ENCODE measurements at places on chromosomes 7 and 10.
A peak's percentile ranks its signal among the peaks of the same experiment; 100 is the strongest.

DNA sequence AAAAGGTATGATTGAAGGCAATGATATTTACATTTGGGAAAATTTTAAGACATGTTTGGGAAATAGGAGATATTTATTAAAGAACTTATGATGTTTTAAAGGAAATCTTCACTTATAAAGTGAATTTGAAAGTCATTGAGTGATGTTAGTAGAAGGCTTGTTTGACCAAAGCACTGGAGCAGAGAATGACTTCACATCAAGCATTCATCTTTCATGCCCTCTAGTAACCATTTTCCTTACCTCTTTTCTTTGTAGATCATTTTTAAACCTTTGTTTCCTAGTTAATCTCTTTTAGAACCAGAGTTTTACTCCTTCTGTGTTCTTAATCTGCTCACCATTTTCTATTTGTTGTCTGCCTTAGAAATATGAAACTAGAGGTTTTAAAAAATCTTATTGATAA is 111.3 kb upstream of the FOXP2 start:
- DNase-seq = no peak

- DNase-seq = no peak
These were observed 8.7 kb upstream of the MTPAP start for GRCh38 chr10:30357806-30358205.

DNA sequence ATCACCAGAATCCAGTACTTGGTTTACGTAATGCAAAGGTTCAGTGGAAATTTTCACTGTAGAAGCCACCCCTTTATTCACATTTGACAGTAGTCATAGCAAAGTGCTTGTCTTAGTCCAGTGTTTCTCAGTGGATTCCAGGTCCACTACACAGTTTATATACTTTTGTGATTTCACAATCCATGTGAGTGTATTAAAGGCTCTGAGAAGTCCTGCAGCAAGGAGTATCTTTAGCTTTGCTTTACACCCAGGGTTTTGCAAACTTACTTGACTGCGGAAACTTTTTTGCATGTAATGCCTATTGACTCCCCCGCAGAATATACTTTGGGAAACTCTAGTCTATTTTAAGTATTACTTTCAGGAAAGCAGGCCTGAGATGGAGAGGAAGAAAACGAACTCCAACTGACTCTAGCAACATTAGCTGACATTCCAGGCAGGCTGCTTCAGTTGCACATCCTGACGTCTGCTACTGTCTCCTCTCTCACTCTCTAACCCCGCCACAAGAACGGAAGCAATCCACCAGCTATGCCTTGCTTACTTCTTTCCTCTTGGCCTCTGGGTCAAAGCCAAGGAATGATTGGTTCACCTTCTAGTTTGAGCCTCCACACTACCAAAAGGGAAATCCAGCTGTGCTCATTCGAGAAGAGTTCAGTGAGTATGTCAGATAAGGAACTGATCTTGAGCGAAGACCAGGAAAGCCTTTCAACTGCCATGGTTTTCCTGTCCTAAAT is 6.2 kb downstream of the PLXNA4 start:
- DNase-seq = no peak

- DNase-seq = no peak
These were observed 18.1 kb upstream of the TFAM start for GRCh38 chr10:58367069-58367468.

DNA sequence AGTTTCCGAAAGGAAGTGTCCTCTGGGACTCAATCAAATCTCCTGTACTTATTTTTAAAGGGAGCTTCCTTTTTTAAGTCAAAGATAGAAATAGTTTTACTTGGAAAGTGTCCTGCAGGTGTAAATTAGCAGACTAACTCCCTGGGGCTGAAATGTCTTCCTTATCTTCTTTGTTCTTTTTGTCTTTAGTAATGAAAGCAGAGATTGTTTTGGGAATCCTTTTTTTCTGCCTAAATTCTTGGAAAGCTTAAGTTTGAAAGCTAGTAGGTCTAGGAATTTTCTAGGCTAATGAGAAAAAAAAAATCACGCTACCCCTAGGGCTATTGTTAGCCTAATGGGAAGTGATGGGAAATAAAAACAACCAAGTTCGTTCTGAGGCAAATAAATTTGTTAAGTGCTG is 139.1 kb upstream of the CSTF2T start:
- no peak for DNase-seq

DNA sequence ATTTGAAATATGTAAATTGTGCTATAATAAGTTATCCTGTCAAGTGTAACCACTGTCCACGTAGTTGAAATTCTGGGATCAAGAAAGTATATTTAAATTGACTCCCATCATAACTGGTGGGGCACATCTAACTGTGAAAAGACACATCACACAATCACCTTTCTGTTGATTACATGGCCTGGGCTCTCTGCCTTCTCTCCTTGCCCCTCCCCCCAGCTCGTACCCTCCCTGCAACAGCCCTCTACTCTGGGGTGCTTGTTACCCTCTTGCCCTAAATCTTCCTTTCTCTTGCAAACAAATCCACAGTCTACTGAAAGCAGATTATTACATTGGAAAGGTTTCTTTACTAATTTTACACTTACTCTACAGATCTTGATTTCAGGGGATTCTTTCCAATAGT is 56.3 kb downstream of the CCDC186 start:
- no peak for DNase-seq

DNA sequence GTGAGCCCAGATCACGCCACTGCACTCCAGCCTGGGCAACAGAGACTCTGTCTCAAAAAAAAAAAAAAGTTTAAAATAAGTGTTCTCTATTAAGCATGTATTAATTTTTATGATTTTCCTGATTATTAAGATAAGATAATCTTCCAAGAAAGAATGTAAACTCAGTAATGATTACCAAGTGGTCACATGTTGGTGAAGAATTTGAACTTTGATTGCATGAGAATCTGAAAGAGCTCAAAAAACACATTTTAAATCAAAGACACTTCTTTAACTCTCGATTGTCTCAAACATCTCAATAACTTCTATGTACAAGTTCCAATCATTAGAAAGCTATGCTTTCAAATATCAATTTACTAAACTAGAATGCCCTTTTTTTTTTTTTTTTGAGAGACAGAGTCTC is 33.8 kb downstream of the SNX8 start:
- DNase-seq = no peak

DNA sequence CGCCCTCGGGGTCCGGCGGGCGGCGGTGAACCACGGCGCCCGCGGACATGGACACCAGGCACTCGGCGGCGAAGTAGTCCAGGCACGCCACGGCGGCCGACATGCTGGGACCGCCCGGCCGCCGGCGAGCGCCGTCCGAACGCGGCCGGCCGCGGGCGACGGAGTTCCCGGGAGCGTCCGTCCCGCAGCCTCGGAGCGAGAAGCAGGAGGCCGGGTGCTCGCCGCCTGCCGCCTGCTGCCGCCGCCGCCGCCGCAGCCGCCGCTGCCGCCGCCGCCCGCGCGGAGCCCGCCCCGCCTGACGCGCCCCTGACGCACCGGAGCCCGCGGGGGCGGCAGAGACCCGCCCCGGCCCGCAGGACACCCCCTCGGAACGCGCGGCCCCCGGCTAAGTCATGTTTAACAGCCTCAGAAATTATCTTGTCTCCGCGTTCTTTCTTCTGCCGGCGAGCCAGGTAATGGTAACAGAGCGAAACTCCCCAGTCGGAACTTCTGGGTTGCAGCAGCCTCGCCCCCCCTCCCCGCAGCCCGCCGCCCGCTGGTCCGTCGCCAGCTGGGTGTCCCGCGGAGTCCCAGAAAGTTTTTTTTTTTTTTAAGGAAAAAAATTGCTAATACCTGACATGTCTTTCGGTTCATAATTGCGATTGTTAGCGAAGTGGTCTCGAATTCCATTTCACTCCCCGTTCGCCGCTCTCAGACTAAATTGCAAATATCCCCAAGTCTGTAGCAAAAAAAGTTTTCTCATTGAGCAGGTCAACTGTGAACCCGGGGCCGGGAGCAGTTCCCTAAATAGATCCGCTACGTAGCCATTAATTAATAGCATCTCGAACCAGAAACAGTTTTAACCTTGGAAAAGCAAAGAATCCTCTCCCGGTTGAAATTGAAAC is at the start of gene KLF14:
TSS of gene KLF14 (minus strand) at position 277 of the 884 bp plus-strand sequence. CDS start at position 103, 174 bp downstream.
- peak; percentile 31 for DNase-seq

GRCh38 chr10:77474939-77475338 is 162.7 kb downstream of the KCNMA1 start:
- no peak for DNase-seq

DNA sequence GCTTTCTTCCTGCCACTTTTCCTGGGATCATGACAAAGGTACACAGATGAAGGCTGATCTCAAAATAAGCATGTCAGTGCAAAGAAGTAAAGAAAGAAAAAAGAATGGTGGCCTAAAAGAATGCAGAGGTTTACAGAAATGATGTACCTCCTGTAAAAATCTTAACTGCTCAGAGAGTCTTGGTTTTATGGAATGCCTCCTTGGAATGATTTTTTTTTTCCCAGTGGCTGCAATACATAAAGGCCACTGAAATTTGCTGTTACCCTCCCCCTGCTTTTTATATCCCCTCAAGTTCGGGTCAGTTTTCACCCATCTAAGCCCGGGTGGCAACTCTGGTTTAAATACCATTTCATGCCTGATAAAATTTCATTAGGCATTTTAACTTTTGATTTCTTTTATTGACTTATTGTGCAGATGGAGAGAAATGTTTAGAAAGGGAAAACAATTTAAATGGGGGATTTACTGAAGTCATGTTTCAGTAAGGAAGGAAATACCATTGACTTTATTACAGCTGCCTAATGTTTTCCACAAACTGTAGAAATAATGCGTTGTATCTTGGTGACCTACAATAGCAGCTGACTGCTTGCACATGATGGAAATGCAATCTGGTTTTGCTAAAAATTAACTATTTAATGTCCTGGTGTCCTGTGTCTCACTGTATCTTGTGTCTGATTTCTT is 102.5 kb downstream of the SAMD9 start:
- peak; percentile 85 for DNase-seq

GRCh38 chr7:16697507-16698199 is 51.7 kb downstream of the BZW2 start:
- peak; percentile 6 for DNase-seq

DNA sequence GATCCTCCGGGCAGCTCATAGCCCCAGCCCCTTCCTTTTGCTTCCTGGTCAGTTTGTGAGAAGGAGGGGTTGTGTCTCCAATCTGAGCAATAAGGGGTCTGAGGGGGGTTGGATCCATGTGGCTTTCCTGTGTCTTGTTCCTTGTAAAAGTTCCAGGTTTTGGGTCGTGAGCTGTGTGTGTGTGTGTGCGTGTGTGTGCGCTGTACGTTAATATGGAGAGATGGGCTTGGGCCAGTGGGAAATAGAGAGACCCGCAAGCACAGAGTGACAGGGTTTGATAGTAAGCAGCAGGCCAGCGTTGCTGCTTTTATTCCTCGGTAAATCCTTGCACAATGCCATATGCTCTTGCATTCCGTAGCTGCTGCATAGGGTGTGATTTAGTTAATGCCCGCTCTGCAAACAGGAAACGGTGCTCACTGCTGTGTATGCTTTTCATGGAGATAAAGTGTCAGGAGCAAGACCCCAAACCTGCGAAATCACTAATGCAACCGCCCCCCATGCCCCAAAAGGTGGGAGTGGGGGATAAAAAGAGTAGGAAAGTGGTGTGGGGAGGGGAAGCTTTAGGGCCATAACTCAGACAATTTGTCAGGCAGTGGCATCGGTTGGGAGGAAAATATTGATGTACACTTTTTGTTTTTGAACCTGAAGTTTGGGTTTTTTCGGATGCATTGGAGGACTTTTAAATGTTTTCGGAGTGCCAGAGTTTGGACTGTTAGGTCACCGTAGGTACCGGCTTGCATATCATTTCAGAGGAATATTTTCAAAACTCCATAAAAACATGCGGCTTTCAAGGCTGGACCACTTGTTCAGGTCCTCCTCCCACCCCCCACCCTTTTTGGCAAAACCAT is 108.7 kb downstream of the TCF7L2 start:
- DNase-seq = peak; percentile 61

Measured in lung microvascular endothelial cell (primary cell).